ENCODE measurements at places on chromosomes 2 and 18.

DNA sequence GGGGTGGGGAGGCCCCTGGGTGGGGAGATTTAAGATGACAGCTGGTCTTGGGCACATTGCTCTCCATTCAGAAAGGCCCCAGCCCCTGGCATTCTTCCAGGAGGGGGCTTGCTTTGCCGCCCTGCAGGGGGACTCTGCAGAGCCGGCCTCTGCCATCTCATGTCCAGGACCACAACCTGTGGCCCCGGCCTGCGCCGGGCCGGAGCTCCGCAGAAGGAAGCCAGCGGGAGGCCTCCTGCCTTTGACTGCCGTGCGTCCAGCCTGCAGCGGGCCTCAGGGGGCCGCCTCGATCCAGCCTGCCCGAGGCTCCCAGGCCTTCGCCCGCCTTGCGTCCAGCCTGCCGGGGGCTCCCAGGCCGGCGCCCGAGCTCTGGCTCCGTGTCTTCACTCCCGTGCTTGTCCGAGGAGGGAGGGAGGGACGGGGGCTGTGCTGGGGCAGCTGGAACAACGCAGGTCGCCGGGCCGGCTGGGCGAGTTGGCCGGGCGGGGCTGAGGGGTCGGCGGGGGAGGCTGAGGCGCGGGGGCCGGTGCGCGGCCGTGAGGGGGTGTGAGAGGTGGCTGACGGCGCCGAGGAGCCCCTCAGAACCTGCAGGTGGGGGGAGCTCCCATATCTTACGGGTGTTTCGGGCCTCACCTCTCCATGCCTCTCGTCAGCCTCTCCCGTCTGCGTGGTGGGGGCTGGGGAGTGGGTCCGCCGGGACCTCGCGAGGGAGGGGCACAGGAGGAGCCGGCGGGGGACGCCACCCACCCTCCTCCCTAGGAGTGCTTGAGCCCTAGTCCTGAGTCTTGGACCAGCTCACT lies 20.4 kb downstream of the GPC1 start:
- DNase-seq, result no peak

- peak; percentile 83 for DNase-seq
Measured at GRCh38 chr2:181953881-181954537, 31.6 kb upstream of the PPP1R1C start.

DNA sequence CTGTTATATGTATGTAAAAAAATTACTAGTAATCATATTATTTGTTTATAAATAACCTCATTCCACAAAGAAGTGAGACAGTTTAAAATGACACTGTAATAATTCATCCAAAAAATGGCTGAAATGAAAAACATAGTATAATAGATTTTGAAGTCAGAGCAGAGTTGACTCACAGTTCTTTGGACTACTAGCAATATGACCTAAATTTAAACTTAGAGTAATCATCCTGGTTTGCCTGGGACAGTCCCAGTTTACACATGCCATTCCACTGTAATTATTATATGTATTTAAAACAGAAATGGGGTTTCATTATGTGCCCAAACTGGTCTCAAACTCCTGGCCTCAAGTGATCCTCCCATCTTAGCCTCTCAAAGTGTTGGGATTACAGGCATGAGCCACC lies 48.3 kb downstream of the CCDC88A start:
- no peak for DNase-seq

DNA sequence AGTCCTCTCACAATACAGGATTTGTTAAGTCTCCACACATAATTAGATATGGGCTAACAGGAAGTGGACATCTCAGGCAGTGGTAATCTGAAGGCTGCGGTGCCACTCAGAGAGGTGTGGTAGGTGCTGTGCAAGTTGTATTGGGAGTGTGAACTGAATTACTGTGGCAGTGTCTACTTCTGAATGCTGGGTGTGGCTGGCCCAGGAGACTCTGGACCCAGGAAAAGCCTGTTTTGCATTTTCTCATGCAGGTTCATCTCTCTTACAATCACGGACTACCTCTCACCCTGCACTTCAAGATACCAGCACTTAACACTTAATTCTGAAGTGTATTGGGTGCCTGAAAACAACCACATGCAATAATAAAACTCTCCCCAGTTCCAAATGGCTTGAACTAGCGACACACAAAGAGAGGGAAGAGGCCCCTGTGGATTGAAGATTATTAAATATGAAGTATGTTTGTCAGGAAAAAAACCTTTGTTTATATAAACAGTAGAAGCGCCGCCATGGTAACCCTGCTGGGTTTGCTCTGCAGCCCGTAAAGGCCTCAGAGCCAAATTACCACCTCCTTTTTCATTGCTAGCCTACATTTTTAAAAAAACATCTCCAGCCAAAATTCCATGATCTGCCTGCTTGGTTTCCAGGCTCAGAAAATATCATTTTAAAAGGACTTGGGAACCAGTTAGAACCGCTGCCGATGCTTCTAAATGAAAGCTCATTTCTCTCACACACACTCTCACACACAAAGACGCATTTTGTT lies 77.5 kb downstream of the GFPT1 start:
- DNase-seq, result peak; percentile 58

DNA sequence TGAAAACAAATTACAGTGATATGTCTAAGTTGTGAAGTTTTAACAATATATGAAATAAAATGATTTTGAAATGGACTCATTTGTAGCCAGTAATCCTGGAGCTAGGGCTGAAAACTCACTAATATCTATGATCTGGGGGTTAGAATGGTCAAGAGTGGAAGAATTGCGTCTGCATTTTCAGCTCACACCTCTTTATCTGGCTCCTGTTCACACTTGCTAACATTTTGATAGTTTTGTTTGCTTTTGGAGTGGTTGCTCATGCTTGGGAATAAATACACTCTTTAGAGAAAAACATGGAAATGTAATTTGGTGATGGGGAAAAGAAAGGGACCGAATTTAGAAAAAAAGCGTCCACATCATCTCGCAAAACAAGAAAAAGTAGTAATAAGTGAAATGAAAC lies 30.7 kb downstream of the UBE2F start:
- no peak for DNase-seq

DNA sequence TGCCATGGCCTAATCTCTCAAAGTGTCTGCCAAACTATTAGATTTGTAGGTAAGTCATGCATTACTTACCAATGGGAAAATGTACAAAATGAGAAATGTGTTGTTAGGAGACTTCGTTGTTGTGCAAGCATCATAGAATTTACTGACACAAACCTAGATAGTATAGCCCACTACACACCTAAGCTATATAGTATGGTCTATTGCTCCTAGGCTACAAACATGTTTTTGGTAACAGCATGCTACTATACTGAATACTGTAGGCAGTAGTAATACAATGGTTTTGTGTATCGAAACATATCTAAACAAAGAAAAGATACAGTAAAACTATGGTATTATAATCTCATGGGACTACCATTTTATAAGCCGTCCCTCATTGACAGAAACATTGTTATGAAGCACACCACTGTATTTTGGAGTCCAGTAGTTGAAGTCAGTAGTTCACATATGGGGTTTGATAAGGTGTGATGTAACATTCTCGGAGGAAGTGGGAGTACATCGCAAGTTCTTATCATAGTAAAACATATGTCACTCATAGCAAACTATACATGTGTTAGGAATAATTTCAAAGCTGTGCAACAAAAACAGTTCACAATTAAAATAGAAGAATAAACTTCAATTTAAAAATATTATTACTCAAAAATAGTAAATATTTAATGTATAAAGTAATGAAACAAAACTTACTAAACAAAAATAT lies 12.0 kb upstream of the GTF2A1L start:
- DNase-seq, result no peak

DNA sequence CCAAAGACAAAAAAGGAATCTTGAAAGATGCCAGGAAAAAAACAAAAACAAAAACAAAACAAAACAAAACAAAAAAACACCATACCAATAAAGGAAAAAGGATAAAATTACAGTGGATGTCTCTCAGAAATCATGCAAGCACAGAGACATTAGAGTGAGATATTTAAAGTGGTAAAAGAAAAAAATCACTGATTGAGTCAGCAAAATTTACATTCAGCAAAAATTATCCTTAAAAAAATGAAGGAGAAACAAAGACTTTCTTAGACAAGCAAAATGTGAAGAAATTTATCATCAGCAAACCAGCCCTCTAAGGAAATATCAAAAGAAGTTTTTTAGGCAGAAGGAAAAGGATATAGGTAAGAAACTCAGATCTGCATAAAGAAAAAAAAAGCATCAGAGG lies 10.2 kb upstream of the GKN1 start:
- no peak for DNase-seq

- DNase-seq, result no peak
Measured at GRCh38 chr2:120167272-120167671, 55.9 kb downstream of the TMEM185B start.

DNA sequence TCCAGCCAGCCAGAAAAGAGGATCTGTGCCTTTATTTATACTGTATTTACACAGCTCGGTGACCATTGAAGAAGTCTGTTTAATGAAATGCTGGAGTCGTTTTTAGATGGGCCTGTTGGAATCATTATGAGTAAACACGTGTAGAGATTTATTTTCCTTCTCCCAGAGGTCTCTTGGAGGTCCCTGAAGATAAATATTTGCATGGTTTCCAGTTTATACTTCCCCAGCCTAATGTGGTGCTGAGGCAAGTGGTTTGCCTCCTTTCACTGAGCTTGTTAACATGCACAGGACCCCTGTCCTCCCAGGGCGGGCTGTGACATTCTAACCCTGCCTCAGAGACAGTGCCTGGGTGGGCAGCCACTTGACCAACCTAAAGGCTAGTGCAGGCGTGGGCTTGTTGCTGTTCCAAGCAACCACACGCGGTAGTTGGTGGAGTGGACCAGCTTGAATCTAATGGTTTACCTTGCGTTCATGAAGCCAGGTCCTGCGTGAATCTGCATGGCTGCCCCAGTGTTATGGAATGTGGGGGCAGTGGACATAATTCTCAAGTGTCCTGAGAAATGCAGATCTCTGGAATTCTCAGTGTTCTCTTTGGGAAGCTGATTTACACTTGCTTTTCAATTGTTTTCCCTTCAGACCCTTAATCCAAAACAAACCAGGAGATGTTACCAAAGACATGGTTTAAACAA lies 130.2 kb upstream of the DLX2 start:
- DNase-seq, result peak; percentile 77

DNA sequence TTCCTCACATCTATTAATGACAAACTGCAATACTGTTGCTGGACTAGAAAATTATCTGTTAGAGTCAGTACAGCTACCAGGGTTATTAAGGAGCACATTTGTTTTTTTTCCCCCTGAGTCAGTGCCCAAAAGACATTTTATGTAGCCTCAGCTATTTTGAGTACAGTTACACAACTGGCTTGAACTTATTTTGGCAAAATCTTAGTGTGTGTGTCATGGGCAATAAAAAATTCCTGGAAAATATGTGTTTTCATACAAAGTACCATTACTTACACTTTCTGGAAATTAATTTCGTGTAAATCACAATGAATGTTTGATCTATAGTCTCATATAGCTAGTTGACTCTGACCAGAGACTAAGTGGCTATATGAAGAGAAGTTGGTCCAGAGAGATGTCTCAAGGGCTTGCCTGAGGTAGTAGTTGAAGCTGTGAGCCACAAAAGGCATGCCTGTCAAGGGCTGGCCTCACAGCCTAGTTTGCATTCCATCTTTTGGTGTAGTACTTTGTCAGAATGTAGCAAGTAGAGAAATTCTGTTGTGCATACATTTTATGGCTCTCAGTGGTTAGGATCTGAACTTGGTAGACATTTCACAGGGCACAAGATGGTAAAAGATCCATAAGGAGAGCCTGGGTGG lies 283.4 kb downstream of the MTX2 start:
- no peak for DNase-seq

GRCh38 chr2:214471990-214472389 lies 61.1 kb downstream of the VWC2L start:
- DNase-seq, result no peak

- no peak for DNase-seq
Measured at GRCh38 chr18:75818383-75818782, 390.9 kb upstream of the SMIM21 start.

DNA sequence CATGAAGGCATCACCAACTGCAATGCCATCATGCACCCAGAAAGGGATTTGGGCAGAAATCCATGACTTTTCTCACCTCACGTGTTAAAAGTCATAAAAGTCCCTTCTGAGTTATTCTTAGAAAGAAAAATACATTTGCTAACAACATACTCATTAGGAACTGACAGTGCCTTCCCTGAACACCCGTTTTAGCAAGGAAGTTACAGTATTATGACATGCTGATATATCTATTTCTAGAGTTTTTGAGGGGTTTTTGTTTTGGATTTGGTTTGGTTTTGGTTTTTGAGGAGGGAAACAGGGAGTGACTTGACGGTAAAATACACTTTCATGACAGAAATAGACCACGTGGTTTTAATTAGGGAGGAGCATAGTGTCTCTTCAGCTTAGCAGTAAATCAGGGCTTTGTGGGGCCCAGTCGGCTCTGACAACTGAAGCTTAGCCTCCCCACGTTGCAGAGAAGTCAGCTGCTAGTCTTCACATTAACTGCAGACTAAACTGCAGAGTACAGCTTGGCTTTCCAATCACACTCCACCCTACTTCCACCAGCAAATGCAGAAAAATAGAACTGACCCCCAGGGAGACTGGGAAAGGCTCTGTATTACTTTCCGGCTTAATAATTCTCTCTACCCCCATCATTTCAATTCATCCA lies 141.4 kb downstream of the FAM124B start:
- DNase-seq, result peak; percentile 83

DNA sequence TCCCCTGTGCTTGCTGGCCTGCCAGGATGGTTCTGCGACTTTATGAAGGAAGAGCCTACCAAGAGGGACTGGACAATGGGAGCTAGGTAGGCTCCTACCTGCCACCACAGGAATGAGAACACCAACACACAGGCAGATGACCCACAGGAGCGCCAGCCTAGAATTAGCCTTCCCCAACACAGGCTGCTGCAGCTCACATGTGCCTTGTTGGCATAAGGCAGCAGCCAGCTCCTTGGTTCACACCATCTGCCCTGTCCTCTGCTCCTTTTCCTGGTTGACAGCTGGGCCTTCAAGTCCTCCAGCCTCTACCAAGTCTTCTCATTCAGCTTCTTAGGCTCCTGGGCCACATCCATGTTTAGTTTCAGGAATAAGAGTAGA lies 705.4 kb upstream of the RAB6C start:
- DNase-seq, result no peak

DNA sequence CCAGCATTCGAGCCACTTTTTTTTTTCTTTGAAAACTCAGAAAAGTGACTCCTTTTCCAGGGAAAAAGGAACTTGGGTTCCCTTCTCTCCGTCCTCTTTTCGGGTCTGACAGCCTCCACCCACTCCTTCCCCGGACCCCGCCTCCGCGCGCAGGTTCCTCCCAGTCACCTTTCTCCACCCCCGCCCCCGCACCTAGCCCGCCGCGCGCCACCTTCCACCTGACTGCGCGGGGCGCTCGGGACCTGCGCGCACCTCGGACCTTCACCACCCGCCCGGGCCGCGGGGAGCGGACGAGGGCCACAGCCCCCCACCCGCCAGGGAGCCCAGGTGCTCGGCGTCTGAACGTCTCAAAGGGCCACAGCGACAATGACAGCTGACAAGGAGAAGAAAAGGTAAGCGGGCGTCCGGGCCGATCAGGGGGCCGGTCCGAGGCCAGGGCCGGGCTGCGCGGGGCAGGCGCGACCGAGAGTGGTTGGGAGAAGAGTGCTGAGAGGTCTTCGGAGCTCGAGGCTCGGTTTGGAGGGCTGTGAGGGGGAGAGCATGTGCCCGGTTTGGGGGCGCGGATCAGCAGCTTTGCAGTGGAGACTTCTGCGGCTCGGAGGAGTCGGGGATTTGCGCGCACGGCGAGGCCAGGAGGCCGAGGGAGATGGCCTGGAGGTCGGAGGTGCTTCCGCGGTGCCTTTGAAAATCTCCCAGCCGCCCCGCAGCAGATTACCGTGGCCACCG lies 502 bp downstream of the EPAS1 start:
- DNase-seq, result no peak
